Activated T-cell treated with anti-CD3 and anti-CD28 coated beads for 24 hours (primary cell): ENCODE measurements at places on chromosomes 11 and 22.

DNA sequence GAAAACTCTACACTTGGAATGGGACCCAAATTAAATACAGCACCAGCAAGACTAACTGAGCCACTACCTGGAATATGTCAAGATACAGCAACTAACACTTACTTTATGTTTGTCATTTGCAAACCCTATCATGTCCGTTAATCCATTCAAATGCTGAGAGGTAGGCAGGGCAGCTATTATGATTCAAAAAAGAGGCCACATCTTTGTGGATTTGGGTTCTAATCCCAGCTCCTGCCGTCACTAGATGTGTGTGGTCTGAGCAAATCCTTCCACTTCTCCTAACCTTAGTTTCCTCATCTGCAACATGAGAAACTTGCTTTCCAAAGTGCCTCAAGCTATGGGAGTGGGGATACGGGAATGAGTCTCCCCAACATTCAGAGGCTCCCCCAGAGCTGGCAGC, 24.2 kb downstream of the FLI1 start:
- DNase-seq: no peak

DNA sequence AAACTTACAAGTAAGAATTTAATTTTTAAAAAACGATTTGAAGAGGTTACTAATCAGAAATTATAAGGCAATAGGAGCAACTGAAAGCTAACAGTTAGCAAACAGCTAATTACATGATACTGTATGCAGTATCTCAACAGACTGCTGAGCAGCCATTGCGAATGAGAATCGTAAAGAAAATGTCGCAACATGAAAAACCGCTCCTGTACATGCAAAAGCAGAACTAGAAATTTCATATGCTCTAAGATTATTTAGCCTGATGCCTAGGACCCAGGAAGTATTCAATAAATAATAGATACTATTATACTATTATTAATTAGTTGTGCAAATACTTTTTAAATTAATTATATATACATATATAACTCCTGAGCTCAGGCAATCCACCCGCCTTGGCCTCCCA, 48.7 kb upstream of the EP300 start:
- no peak for DNase-seq

DNA sequence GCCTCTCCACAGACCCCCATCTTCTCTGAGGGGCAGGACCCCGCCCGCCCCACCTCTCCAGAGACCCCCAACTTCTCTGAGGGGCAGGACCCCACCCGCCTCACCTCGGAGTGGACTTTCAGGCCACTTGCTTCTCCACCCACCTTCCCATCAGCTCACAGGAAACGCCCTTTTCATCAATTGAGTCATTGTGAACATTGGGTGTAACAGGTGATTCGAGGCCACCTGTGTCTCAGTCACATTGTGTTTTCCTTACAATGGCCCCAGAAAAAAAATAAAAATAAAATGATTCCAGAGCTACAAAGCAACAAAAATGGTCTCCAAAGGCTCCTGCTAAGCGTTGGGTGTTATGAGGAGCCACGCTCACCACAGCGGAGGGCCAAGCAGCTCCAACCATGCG, 36.0 kb downstream of the BRD1 start:
- DNase-seq: no peak

GRCh38 chr22:22704156-22704946, 59.9 kb downstream of the GGTLC2 start:
- DNase-seq: no peak

GRCh38 chr11:92384358-92384757, 159.7 kb downstream of the FAT3 start:
- DNase-seq: no peak
